Activated naive CD8-positive, alpha-beta T cell treated with anti-CD3 and anti-CD28 coated beads, Interleukin-2, amount 50 U/mL, for 16 hours (primary cell): ENCODE measurements at places on chromosomes 16 and 17.
A peak's percentile ranks its signal among the peaks of the same experiment; 100 is the strongest.

DNA sequence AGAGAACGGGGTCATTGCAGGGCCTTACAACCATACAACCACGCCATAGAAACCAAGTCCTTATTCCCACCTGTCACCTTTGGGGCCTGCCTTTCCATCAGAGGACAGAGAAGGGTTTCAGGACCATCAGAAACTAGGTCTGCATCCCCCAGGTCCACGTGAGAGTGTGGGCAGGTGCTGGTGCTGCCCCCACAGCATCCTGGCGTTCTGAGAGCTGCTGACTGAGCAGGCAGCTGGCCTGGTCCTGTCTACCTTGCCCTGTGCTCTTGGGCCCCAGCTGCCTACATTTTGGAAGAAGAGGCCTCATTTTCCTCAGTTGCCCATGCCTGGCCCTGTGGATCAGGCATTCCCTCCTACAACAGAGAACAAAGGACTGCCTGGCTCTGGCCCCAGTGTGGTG lies 21.6 kb downstream of the ZNF276 start:
- no peak for DNase-seq

DNA sequence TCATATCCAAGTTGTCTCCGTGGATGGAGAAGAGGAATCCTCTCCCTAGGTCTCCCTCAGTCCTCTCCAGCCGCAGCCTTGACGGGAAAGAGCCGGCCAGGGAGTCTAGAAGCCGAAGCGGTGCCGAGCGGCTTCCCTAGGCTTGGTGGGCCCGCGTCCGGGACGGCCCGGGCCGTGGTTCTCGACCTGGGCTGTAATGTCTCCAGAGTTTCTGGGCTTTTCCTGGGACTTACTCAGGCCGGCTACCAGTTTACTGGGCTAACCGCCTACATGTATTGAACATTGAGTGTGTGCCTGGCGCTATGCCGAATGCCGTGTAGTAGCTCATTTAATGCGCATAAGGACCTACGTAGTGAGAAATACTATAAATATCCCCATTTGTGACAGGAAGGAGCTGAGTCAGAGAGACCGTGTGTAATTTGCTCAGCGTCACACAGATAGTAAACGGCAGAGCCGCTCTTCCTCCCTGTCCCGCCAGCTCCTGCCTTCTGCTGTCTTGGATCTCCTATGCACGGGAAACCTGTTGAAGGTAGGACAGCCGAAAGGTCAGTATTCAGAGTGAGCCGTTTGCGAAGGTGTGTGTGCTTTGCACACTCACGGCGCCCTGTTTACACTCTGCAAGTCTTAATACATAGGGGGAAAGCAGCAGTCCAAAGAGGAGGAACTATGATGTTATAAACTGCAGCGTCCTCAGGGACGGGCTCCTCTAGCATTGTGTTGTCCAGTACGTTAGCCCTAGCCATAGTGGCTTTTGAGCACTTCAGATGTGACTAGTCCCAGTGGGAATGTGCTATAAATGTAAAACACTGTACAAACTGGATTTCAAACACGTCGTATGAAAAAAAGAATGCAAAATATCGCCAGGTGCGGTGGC lies 723 bp upstream of the SPAG5 start:
- peak; percentile 15 for DNase-seq

GRCh38 chr16:50688867-50689266 lies 4.5 kb upstream of the NOD2 start:
- no peak for DNase-seq

- no peak for DNase-seq
These were observed 15.9 kb downstream of the NARF start for GRCh38 chr17:82474223-82475010.

DNA sequence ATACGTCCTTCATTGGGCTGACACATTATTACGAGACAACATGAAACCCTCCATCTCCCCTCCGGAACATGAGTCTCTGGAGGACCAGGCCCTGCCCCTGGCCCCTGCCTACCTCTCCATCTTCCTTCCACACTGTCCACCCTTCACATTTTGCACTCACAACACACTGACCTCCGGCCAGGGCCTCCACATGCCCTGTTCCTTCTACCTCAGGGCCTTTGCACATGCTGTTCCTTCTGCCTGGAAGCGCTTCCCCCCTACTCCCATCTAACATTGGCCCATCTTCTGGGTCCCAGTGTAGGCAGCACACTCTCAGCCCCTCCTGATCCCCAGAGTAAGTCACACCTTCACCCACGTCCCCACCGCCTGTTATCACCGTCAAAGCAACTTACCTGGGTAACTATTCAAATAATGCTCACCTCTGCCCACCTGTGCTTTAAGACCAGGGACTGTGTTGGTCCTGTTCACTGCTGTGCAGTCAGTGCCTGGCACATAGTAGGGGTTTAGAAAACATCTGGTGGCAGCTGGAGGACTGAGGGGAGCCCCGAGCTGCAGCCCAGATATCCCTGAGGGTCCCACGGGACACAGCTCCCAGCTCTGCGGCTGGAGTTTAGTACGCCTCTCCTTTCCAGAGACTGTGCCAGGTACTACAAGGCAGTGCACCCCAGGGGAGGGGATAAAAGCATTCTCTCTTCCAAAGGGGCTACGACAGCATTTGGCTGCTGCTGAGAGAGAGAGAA lies 27.2 kb downstream of the RPH3AL start:
- no peak for DNase-seq

GRCh38 chr17:77723071-77723908 lies 235.2 kb upstream of the TNRC6C start:
- DNase-seq, result no peak

- no peak for DNase-seq
These were observed 146.1 kb upstream of the NLRP1 start for GRCh38 chr17:5730373-5730772.

DNA sequence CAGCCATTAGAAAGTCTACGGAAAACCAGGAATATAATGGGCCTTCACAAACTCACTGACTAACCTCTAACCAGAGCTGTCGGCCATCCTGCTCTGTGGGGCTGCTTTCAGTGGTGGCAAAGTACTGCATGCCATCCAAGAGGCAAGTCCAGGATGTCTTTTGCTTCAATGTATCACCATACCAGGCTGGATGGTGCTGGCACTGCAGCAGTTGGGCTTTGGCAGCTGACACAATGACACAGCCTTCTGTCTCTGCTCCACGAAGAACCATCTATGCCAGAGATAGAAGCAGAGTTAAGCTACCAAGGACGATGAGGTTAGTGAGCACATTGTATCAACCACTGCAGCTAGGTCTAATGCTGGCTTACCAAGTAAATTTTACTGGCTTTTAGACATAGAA lies 9.7 kb upstream of the RSKR start:
- no peak for DNase-seq

DNA sequence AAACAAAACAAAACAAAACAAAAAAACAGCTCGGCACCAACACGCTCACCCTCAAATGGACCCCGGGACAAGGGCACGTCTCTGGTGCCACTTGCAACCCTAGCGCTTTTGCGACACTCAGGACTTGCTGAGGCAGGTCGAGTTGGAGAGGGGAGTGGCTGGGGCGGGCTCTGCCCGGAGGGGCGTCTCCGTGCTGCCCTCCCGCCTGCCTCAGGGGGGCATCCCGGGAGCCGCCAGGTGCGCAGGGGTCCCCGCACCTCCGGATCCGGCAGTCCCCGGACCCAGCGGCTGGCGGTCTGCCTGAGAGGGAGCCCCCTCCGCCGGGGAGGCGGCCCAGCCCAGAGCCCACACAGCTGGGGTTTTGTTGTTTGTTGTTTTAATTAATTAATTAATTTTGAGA lies at the start of gene SLC52A1:
Gene SLC52A1 (minus strand): TSS at position 112 of the 400 bp plus-strand sequence. CDS start 820 bp downstream, outside the sequence.
- no peak for DNase-seq

GRCh38 chr17:73101031-73101430 lies 8.5 kb upstream of the SLC39A11 start:
- DNase-seq, result no peak

DNA sequence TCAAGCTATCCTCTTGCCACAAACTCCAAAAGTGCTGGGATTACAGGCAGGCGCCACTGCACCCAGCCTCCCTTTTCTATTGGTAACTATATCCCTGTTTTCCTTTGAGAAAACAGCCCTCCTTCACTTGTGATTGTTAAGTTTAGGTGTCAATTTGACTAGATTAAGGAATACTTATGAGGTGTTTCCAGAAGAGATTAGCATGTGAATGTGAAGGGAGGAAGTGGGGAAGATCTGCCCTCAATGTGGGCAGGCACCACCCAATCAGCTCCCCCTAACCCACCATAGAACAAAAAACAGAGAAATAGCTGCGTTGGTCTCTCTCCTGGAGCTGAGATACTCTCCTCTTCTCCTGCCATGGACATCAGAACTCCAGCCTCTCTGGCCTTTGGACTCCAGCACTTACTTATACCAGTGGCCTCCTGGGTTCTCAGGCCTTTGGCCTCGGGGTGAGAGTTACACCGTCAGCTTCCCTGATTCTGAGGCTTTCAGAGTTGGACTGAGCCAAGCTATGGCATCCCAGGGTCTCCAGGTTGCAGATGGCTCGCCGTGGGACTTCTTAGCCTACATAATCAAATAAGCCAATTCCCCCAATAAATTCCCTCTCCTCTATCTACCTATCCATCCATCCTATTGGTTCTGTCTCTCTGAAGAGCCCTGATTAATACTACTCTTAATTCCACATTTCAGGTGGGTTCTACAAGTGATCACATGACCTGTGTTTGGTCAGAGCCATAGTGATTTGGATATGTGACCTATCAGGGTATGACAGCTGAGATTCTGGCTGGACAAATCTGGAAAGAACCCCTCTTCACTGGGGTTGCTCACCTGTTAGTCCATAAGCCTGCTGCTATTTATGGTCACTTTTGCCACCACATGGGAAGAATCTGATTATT lies 12.0 kb upstream of the STAT3 start:
- DNase-seq, result no peak

DNA sequence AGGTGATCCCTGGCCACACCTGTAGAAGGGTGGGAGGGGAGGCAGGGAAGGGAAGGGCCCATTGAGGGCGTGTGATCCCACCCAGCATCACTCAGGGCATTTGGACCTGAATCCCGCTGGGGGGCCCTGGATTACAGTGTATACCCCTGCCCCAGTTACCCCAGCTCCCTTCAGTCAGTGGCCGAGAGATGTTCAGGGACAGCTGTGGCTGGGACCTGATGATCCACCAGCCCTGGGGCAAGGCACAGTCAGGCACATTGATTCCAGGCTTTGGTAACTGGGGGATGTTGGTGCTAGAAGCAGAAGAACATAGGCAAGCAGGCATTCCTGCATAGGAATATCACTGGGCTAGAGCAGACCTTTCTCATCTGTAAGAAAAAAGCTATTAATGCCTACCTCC lies 170.3 kb downstream of the FOXL1 start:
- DNase-seq, result no peak

DNA sequence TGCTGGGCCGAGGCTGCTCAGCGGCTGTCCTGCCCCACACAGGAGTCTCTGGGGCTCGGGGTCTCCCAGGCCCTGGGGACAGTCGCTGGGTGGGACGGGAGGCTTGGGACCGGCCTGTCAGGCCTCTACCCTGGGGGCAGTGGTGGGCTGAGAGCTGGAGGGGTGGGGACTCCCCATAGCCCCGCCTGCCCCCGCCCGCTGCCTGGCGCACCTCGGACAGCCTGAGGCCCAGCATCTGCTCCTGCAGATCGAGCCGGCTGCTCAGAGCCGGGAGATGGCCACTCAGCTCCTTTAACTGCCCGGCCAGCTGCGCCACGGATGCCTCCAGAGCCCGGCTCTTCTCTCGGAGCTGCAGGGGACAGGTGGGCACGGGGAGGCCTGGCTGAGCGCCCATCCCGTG lies 6.7 kb downstream of the PERCC1 start:
- no peak for DNase-seq

DNA sequence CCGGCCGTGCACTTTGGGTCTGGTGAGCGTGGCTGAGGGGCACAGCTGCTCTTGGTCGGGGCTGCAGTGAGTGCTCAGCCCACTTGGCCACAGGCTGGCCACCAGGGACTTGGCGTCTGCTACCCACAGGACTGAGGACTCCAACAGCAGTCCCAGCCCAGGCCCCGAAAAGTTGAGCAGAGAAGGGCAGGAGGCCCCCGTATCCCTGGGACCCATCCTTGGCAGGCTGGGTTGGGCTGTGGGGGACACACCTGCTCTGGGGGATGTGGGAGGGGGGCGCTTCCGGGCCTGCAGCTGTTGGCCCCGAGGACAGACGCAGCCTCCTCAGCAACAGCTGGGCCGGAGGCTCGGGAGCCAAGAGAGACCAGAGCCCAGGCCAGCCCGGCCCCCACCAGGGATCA lies 19.4 kb upstream of the SSTR5 start:
- DNase-seq, result no peak

- DNase-seq, result no peak
These were observed 409.7 kb upstream of the CDH8 start for GRCh38 chr16:62445909-62446308.

DNA sequence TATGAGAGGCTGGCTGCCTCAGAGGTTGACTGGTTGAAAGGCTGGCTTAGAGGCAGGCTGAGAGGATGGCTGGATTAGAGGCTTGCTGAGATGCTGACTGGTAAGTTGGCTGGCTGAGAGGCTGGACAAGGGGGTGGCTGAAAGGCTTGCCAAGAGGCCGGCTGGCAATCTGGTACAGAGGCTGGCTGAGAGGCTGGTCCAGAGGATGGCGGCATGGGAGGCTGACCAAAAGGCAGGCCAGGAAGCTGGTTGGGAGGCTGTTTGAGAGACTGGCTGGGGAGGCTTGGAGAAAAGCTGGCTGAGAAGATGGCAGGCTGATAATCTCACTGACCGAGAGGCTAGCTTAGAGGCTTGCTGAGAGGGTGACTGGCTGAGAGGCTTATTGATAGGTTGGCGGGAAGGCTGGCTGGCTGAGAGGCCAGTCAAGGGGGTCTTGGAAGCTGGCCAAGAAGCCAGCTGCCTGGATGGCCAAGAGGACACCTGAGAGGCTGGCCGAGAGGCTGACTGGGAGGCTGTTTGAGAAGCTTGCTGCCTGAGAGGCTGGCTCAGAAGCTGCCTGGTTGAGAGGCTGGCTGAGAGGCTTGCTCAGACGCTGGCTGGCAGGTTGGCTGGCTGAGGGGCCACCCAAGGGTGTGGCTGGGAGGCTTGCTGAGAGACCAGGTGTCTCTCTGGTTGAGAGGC lies 34.2 kb upstream of the ACSM2B start:
- no peak for DNase-seq
